ENCODE measurements at places on chromosomes 11 and 22. TPM values are rescaled to one million over a fixed set of nuclear protein-coding genes. Genes with fewer than 3 reads are reported as not detected.

TMEM25 gene
- 21.4 TPM for total RNA-seq

OR51B5 gene
- total RNA-seq = not detected

GUCY1A2 gene
- under 0.01 TPM for total RNA-seq

OAF gene
- 10.4 TPM for total RNA-seq

CAPN5 gene
- total RNA-seq = 8.1 TPM

MMP11 gene
- total RNA-seq = 13.3 TPM

SAA4 gene
- total RNA-seq = not detected

ART5 gene
- not detected for total RNA-seq

BACE1 gene
- total RNA-seq = 6.2 TPM

TMEM191B gene
- 0.15 TPM for total RNA-seq

ENTHD1 gene
- not detected for total RNA-seq

PYGM gene
- total RNA-seq = under 0.01 TPM

NRIP3 gene
- 24.0 TPM for total RNA-seq

CNGA4 gene
- under 0.01 TPM for total RNA-seq

FGF4 gene
- total RNA-seq = not detected

C11orf97 gene
- total RNA-seq = not detected

KBTBD4 gene
- 24.2 TPM for total RNA-seq

MS4A4E gene
- under 0.01 TPM for total RNA-seq

CARD18 gene
- total RNA-seq = not detected

TPBGL gene
- total RNA-seq = under 0.01 TPM

DDTL gene
- total RNA-seq = 0.65 TPM

SLC5A4 gene
- total RNA-seq = 1.1 TPM

ACTN3 gene
- total RNA-seq = under 0.01 TPM

EXT2 gene
- 128 TPM for total RNA-seq

SOX6 gene
- total RNA-seq = under 0.01 TPM

C11orf86 gene
- not detected for total RNA-seq

PSMA1 gene
- total RNA-seq = 250 TPM

TH gene
- total RNA-seq = not detected

PCF11 gene
- 45.9 TPM for total RNA-seq

TBX10 gene
- total RNA-seq = not detected

ART1 gene
- not detected for total RNA-seq

OR6T1 gene
- not detected for total RNA-seq

FGF3 gene
- not detected for total RNA-seq

LYVE1 gene
- 0.32 TPM for total RNA-seq

OR51G2 gene
- total RNA-seq = not detected

RFPL2 gene
- total RNA-seq = 0.32 TPM

CYP2R1 gene
- total RNA-seq = 13.5 TPM

ME3 gene
- 87.7 TPM for total RNA-seq

CST6 gene
- not detected for total RNA-seq

SOX10 gene
- not detected for total RNA-seq

EFEMP2 gene
- 20.5 TPM for total RNA-seq

GRIK4 gene
- total RNA-seq = 0.32 TPM

KCNA4 gene
- total RNA-seq = not detected
